Heart left ventricle (tissue), 16 donors: ENCODE measurements at places on chromosomes 4 and X. TPM values are rescaled to one million over a fixed set of nuclear protein-coding genes. Genes with fewer than 3 reads are reported as not detected.

DNA sequence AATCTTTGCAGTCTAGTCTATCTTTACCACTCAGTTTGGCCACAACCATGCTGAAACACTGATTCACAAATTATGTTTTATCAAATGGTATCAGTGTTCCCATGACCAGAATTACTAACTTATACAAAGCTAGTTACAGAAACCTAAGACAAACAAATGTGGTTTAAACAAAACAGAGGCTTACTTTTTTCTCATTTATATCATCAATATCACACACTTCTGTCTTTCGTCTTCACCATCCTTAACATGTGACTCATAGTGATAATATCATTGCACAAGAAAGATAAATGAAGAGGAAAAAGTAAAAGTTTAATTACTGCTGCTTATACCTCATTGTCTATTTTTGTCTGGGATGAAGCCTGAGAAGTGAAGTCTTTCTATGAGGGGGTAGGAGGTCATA lies 406.6 kb downstream of the PCDH10 start:
- no peak for DNase-seq

DNA sequence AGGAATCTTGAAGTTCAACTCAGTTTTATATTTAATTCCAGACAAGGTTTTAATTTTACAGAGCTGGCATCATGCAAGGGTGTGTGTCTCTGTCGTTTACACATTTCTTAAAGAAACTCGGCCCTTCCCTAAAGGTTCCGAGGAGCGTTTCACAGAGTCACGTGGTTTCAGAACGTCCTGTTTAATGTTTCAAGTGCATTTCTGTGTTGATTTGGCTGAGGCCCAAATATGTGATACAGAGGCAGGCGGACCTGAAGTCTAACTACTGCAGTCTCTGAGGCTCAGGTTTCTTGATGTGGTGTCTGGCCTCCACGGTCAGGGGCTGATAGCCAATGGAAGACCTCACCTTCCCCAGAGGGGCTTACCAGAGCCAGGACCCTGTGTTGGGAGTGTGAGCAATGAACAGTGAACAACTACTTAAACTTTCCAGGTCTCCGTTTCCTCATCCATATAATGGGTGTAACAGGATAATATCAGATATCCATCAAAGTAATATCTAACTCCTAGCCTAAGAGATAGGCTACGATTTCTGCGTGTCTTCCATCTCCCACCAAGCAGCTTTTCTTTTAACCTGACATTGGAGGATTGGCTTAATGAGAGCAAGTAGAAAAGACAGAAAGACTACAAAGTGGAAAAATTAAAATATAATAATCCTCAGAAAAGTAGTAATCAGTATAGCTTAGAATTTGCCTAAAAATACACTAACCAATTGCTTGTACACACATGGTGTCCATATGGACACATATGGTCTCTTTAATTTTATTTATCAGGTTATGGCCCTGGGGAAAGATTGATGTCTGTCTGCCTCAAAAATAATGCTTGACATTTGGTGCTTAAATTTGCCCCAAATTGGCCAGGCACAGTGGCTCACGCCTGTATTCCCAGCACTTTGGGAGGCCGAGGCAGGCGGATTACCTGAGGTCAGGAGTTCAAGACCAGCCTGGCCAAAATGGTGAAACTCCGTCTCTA lies 50.0 kb upstream of the TRIM2 start:
- no peak for DNase-seq

DNA sequence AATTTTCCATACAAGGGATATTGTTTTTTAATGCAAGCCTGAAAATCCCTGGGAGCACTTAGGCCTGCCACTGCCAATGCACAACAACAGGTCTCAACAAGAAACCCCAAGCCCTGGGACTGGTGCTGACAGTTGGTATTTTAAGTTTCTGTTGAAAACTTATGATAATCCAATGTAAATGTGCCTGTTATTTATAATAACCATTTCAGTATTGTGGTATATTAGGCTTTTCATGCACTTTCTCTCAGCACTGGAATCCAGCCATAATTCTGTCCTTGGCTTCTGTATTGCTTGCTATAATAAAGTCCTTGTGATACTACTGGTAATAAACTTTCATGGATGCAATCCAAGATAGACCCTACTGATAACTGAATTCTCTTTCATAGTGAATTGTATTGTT lies 218.9 kb downstream of the PCDH7 start:
- no peak for DNase-seq

GRCh38 chr4:159002950-159003349 lies 99.9 kb upstream of the RAPGEF2 start:
- no peak for DNase-seq

GRCh38 chrX:126170720-126171119 lies 4.6 kb upstream of the DCAF12L2 start:
- DNase-seq, result no peak

DNA sequence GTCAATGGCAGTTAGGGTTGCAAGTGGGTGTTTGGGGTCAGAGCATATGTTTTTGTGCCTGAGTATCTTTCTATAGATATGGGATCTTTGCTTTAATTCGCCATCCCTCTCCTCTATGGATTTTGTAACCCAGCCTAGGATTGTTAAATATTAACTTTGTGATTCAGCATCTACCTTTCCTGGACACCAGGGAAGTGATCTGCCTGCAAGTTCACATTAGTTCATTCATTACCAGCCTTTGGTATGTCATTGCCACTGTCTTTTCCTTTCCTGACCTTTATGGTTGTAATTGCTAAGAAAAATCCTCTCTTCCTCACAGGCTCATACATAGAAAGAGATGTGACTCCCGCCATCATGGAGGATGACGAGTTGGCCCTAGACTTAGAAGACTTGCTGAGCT lies 73.8 kb downstream of the KIT start:
- no peak for DNase-seq

DNA sequence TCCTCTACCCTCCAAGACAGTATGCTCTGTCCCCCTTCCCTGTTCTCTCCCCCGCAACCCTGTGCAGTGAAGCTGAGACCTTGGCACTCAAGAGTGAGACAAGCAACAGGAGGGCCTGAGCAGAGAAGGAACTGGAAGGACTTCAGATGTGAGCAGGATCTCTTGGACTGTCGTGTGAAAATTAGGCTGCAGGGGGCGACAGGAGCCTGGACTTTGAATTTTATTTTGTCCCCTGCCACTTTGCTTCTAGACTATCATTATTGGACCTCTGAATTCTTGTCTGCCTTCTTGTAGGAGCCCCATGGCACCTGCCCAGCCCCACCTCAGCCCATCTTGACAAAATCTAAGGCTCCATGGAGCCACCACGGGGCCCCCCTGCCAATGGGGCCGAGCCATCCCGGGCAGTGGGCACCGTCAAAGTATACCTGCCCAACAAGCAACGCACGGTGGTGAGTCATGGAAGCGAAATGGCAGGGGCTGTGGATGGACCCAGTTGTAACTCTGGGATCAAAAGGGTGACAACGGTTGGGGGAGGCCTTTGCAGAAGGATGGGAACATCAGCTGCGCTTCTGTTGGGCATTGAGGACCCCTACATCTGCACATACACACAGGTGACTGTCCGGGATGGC lies 1.7 kb downstream of the ARAF start:
- DNase-seq, result no peak

GRCh38 chr4:128538111-128538882 lies 250.7 kb upstream of the PGRMC2 start:
- DNase-seq, result no peak

DNA sequence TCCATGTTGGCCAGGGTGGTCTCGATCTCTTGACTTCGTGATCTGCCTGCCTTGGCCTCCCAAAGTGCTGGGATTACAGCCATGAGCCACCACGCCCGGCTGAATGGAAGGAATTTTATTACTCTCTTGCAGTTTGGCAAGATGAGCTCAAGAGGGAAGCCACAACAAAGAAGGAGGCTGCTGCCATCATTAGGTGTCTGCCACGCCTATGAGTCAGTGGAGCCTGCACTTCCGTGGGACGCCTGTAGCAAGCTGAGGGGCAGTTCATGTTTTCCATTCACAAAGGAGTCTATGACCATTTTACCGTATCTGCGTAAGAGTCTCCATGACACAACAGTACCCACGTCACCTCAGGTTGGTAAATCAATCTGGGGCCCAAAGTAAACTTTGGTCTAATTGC lies 51.2 kb upstream of the CHRNA9 start:
- no peak for DNase-seq

- DNase-seq, result no peak
Observed at GRCh38 chr4:5976431-5976830, 41.8 kb downstream of the C4orf50 start.

DNA sequence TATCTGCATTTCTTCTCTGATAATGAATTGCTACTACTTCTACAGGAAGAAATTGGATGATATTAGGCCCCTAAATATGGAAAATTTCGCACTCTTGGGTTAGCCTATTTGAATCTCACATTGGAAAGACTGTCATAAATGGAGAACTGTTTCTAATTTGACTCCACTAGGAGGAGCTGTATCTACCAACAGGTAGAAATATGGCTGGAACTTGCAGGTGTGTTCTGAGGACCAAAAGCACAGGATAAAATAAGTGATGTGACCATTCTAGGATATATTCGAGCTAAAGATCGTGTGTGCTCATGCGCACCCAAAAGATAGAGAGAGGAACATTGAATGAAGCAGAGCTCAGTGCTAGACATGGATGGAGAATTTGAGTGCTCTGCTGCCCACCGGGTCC lies 4.8 kb upstream of the NKAP start:
- no peak for DNase-seq

GRCh38 chr4:3722446-3723231 lies 43.5 kb upstream of the ADRA2C start:
- DNase-seq, result no peak

- no peak for DNase-seq
Observed at GRCh38 chr4:129176864-129177263, 80.9 kb downstream of the C4orf33 start.

DNA sequence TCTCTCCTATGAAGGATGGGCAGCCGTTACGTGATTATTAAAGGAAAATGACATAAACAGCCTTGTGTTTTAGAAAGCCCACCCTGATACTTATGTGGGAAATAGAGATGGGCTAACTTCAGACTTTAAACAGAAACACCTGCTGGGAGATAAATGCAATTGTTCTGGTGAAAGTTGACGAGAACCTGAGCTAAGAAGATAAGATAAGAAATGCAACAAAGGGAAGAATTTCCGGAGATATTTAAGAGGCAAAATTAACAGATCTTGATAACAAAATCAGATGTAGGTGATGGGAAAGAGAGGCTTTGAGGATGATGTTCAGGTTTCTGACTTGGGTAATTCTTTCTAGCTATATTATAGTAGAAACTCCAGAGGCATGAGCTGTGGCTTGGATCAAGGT lies 102.7 kb upstream of the SLC7A11 start:
- no peak for DNase-seq

- no peak for DNase-seq
Observed at GRCh38 chrX:867966-868647, 237.5 kb downstream of the SHOX start.

- no peak for DNase-seq
Observed at GRCh38 chr4:2583517-2583916, 47.1 kb downstream of the FAM193A start.

DNA sequence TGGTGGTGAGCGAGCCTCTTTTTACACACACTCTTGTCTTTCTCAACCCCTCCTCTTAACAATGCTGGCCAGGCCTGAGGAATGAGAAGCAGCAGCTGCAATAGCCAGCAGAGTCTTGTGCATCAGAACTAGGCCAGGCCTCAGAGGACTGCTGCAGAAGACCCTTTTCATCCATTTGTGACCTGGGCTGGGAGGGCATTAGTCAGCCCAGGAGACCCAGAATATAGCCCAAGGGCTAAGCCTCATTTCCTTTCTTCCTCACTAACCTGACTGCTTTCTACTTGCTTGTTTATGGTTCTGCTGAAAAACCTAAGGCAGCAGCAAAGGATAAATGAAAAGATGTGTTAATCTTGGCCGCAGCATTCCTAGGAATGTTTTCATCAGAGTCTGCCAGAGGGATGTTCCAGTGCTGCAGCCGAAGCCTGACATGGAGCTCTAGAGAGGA lies 254.7 kb upstream of the AR start:
- DNase-seq, result peak; percentile 3

GRCh38 chrX:150902434-150903109 lies 4.1 kb upstream of the CD99L2 start:
- DNase-seq, result no peak

DNA sequence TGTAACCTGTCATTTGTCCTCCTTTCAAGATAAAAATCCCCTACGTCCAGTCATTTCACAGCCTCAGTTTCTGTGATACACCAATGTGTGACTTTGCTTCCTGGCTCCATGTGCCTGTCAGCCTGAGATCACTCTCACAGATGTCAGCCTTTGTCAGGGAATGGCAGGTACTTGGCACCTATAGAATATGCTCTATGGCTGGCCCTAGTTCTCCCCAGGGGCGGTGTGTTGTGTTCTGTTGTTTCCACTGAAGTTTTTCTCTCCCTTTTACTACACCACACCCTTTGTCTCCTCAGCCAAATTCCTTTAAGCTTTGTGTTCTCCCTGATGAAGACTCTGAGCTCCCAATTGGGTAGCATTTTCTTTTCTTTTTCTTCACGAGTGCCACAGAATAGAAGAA lies 81.7 kb downstream of the ALPK1 start:
- no peak for DNase-seq

DNA sequence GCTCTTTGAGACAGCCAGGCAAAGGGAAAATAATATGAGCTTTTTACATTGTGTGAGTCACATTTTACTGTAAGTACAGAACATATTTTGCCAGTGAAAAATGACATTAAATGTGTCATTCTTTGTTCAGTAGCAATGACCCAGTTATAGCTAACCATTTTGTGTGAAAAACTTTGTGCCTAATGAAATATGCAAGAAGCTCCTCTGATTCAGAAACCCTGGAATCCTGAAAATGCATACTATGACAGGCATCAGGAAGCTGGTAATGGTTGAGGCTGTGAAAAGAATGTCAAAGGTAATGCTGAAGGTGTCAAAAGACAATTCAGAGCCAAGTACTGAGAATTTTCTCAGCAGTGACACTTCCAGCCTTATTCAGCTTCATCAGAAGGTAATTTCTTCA lies 549.5 kb upstream of the SMIM31 start:
- DNase-seq, result no peak

DNA sequence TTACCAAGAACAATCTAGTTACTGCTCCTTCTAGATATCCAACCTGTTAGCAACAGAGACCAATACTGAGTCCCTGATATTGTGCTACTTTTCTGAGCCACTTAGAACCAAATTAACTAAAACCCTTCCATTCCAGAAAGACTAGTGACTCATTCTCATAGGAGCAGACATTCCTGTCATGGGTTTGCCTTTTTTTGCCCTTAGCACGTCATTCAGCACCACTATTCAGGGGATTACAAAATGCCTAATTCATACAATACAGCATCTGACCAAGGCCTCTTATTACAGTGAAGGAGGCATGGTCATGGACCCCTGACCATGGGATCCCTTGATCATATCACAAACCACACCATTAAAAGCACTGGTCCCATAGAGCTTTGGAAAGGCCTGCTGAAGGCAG lies 123.8 kb upstream of the CXCL13 start:
- DNase-seq, result no peak

GRCh38 chrX:153633048-153633447 lies 14.0 kb upstream of the DUSP9 start:
- no peak for DNase-seq

AMOT gene
- 0.61 TPM for polyA plus RNA-seq

PPP2R2C gene
- 1.3 TPM for polyA plus RNA-seq

PAGE4 gene
- not detected for polyA plus RNA-seq

NALF2 gene
- polyA plus RNA-seq, result 41.6 TPM

MCF2 gene
- polyA plus RNA-seq, result 1.1 TPM

WDR17 gene
- polyA plus RNA-seq, result 0.21 TPM

WNK3 gene
- polyA plus RNA-seq, result 0.78 TPM

FOXR2 gene
- polyA plus RNA-seq, result not detected

TMPRSS11B gene
- polyA plus RNA-seq, result not detected

GRIA3 gene
- 0.69 TPM for polyA plus RNA-seq

CXorf65 gene
- polyA plus RNA-seq, result not detected

ARMCX4 gene
- 21.1 TPM for polyA plus RNA-seq

SPATA18 gene
- 0.23 TPM for polyA plus RNA-seq
